ENCODE measurements at places on chromosomes 3 and 15.

DNA sequence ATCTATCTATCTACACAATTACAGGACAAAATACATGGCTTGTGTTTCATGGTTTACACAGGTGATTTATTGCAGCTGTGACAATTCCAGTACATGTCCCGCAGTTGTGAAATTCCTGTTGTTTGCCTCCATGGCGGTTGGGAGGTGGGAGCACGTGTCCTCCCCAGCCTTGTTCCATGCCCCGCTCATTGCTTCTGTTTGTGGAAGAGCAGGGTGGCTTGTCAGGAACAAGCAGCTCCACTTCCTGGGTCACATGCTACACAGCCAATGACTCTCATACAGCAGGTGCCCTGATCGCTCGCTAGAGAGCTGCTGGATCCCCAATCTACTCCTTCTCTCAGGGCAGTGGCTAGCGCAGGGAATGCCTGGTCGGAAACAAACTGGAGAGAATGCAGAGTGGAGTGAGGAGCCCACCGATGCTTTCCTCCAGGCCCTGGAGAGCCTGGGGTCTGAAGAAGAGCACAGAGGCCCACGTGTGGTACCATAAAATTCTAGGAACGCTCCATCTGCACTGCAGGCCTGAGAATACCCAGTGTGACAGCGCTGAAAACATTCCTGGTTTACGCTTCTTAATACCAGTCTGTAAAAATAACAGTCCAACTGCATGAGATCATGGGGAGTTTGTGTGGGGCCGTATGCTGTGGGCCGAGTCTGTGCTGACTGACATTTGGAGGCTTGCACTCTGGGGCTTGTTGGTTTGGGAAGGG, 270.6 kb upstream of the RGMA start:
- no peak for DNase-seq

DNA sequence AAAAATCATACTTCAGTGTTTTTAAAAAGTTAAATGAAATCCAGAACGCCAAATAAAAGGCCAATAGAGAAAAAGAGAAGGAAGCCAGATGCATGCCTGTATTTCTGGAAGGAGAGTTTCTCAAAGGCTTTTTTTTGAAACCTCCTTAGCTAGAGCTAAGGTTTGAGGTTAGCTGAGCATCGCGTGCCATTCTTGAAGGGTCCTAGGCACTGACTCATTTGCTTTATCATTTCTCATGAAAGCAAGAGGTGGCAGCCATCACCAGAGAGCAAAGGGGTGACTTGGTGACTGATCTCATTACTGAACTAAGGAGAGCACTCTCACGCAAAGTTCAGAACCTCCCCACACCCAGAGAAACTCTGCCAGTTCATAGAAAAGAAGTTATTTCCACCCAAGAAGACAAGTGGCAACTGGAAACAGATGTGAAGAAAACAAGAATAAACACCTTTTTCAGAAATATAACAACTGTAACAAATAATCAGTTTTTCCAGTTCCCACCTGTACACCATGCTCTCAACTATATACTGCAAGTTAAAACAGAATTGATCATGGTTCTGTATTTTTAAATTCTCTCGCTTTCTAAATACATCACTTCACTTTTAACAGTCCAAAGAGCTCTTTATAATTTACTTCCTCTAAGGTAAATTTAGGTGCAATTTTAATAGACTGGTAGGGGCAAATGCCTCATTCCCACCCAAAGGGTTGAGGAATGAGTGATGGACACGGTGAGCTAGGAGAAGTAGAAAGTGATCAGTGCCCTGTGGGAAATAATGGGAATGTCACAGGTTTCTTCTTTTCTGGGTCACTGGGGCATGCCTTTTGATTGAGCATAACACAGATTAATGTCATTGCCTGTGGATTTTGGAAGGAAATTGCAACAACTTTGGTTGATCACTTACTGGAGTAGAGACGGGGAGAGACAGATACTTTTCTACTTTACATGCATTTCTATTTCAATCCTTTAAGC, 24.7 kb downstream of the GPR15 start:
- DNase-seq, result peak; percentile 56

DNA sequence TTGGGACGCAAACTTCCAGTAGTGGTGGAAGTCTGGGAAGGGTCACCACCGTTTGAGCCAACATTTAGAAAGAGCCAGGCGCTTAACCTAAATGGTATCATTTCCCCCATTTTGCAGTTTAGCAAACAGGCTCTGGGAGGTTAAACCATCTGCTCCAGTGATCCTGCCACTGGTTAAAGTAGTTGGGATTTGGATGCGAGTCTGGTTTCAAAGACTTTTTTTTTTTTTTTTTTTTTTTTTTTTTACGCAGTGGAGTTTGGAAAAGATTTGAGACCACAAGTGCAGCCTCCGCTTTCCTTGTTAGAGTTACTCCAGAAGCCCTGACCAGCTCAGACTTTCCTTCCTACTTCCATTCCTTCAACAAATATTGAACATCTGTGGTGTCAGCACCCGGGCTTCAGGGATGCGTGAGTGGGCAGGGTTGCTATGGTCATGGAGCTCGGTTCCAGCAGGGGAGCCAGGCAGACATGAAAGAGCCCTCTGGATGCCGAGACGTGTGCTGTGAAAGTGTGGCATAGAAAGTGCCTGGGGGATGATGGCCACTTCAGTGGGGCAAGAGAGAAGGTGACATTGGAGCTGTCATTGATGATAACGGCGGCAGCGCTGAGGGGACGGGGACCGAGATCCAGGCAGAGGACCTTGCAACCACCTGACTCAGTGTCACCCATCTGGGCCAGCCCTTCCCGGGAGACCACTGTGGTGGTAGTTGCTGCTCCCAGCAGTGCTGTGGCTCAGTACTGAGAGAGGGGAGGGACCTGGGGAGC, 1.1 kb upstream of the RNU6-1 start:
- DNase-seq, result no peak

- DNase-seq, result no peak
Observed at GRCh38 chr15:50262533-50262932, 3.0 kb downstream of the HDC start.

- no peak for DNase-seq
Observed at GRCh38 chr15:85313339-85313738, 67.1 kb upstream of the AKAP13 start.

DNA sequence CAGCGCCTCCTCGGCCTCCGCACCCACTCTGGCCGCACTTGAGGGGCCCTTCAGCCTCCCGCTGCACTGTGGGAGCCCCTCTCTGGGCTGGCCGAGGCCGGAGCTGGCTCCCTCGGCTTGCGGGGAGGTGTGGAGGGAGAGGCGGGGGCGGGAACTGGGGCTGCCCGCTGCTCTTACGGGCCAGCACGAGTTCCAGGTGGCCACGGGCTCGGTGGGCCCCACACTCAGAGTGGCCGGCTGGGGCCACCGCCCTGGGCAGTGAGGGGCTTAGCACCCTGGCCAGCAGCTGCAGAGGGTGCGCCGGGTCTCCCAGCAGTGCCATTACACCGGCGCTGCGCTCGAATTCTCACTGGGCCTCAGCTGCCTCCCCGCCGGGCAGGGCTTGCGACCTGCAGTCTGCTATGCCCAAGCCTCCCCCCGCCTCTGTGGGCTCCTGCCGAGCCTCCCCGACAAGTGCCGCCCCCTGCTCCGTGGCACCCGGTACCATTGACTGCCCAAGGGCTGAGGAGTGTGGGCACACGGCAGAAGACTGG, 167.1 kb upstream of the PLSCR5 start:
- no peak for DNase-seq

GRCh38 chr3:16329036-16329825, 64.2 kb downstream of the OXNAD1 start:
- no peak for DNase-seq

DNA sequence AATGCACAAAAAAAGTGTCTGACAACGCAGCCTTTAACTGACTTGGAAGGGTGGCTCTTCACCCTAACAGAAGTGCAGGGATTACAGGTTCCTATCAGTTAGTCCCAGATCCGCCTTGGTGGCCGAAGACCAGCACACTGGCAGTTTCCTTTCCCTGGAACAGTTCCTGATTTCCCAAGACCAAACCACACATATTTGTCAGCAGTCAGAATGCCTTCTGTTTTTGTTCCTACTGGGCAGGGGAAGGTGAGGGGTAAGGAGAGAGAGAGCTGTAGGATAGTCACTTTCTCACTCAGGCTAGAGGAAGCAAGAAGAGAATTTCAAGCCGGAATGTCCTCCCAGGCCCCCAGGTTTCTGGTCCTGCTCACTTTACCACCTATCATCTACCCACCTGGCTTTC, 9.2 kb downstream of the CXCR6 start:
- no peak for DNase-seq

GRCh38 chr15:42939841-42940240, 19.3 kb upstream of the TTBK2 start:
- DNase-seq, result no peak

GRCh38 chr15:63052961-63053698, 10.6 kb downstream of the TPM1 start:
- DNase-seq, result no peak

DNA sequence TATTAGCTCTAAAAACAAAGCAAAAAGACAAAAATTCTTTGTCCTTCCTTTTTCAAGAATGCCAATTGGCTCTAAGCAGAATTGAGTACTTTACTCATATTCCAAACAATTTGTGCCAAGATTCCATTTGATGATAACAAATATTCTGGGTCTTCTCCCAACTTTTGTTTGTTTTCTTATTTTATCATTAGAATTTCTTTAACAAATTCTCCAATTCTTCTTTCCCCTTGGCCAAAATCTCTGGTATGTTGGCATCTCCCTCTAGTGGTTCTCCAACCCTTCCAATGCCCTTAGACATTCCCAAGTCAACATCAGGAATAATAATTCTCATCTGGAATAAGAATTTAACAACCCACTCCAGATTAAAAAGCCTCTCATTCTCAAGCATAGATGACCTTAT, 5.3 kb downstream of the CPOX start:
- DNase-seq, result no peak

DNA sequence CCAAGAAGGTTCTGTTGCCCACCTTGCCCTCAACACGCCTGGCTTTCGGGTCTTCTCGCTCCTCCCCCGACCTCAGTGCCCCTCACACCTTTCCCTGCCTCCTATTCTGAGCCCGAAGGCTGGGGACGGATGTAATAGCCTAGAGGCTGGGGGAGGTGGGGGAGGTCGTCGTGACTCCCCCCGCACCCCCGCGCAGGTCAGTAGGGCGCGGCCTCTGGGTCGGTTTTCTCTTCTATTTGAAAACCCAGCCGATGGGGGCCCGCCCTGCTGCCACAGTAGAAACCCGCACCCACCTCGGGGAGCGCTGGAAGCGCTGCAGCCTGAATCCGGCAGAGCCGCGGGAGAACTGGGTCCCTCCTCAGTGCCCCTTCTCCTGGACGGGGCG, 1.0 kb upstream of the RBPMS2 start:
- DNase-seq, result no peak
